ENCODE measurements at places on chromosomes 6 and 20. TPM values are rescaled to one million over a fixed set of nuclear protein-coding genes. Genes with fewer than 3 reads are reported as not detected.

The ACTL10 gene
- 2.4 TPM for total RNA-seq

The KCNQ2 gene
- total RNA-seq = 0.10 TPM

The SAMD5 gene
- total RNA-seq = not detected

The NKX2-4 gene
- total RNA-seq = not detected

The BEND3 gene
- 2.7 TPM for total RNA-seq

The CALHM6 gene
- 10.3 TPM for total RNA-seq

- no peak for DNase-seq
Measured at GRCh38 chr6:84847390-84848160, 83.2 kb upstream of the TBX18 start.

GRCh38 chr6:107064579-107065065 is 36.6 kb downstream of the MTRES1 start:
- peak; percentile 29 for DNase-seq

- no peak for DNase-seq
Measured at GRCh38 chr20:18138266-18138582, 561 bp downstream of the KAT14 start.

GRCh38 chr6:44062771-44063560 is 64.3 kb downstream of the MRPL14 start:
- DNase-seq = peak; percentile 47

GRCh38 chr6:130697271-130697994 is 129.8 kb upstream of the SMLR1 start:
- no peak for DNase-seq

DNA sequence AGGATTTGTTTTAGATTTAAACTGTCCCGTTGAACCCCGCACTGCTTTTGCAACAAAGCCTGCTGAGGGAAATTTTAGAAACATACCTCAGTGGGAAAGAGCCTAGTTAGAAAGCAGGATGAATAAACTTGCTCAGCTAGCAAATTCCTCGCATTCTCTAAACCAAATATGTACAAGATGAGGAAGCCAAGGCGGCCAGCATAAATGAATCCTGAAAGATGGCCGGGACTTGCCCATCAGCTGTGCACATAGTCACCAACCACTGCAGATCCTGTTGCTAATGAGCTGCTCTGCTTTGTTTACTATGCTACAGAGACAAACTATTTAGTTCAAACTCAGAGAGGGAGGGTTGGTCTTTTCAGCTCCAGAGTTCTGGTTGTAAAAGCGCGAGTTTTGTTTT is 49.0 kb downstream of the TMEM170B start:
- no peak for DNase-seq

DNA sequence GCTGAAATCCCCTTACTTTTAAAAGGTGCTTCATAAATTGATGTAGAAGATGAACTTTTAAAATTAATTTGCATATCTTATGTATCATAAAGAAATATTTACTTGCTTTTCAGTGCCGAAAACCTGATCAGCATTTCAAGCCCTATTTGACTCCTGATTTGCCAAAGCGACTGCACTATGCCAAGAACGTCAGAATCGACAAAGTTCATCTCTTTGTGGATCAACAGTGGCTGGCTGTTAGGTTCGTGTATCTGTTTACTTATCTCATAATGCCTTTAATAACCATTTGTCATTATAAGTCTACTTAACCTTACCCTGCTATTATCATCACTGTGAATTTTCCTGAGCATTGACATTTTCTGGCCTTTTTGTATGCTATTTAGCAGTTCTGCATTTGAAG is 7.8 kb downstream of the OR2A4 start:
- DNase-seq = no peak

- DNase-seq = peak; percentile 3
Measured at GRCh38 chr20:2746636-2747265, 53.7 kb downstream of the CPXM1 start.

DNA sequence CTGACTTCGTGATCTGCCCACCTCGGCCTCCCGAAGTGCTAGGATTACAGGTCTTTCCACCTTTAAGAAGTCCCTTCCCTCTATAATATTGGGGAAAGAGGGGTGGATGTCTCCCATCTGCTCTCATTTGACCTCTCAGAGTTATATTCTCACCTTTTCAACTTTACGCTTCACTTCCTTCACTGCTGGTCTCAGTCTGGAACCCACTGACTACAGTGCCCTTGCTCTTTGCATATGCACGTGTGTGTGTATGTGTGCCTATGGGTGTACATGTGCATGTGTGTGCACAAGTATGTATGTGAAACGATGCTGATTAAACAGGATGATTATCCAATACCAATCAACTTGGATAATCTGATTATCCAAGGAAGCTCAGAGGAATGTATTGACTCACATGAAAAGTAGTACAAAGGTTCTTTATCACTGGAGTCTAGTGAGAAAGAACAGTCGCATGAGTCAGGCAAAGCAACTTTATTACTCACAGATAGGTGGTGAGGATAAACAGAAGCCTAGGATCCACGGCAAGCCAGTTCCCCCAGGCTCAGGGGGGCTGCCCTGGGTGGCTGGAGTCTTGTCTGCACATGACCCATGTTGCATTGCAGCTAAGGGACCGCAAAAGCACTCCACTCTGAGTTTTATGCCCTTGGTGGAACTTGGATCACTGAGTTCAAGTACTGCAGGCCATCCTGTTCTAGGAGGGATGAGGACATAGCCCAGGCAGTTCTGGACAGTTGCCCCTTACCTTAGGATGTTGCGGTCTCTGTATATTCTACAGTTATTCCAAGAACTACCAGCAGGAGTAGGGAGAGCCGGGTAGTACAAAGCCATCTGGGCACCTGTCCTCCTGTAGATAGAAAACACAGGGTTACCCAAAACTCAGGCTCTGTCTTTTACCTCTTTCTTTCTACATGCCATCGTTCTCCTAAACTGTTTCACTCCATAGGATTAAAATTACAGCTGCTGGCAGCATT is 50.9 kb downstream of the SNRNP48 start:
- DNase-seq = no peak

GRCh38 chr6:320351-321157 is 28.3 kb downstream of the DUSP22 start:
- no peak for DNase-seq

GRCh38 chr20:17722493-17723300 is 22.9 kb downstream of the BANF2 start:
- DNase-seq = no peak

- DNase-seq = no peak
Measured at GRCh38 chr6:5303682-5304081, 42.4 kb downstream of the FARS2 start.

DNA sequence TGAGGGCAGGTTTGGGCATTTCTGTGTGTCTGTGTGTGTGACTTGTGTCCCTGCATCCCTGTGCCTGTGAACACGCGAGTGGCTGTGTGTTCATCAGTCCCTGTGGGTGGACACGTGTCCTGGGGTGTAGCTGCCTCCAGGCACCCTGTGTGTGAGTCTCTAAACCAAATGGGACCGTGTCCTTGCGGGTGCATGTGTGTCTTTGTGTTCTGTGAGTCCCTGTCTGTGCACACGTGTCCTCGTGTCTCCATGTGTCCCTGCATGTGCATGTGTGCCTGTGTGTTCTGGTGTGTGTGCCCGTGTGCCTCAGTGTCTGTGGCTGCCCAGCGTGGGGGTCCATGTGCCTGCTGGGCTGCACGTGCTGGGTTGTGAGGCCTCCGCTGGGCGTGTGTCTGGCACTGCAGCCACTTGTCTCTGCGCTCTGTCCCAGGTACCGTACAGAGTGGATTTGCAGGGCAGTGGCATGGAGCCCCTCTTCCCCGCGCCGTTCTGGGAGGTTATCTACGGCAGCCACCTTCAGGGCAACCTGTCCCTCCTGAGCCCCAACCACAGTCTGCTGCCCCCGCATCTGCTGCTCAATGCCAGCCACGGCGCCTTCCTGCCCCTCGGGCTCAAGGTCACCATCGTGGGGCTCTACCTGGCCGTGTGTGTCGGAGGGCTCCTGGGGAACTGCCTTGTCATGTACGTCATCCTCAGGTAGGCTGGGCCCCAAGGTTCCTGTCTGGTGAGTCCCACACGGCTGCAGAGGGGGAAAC is 8.2 kb upstream of the LKAAEAR1 start:
- DNase-seq = no peak

GRCh38 chr20:60691966-60692615 is 560.0 kb upstream of the CDH4 start:
- DNase-seq = no peak

DNA sequence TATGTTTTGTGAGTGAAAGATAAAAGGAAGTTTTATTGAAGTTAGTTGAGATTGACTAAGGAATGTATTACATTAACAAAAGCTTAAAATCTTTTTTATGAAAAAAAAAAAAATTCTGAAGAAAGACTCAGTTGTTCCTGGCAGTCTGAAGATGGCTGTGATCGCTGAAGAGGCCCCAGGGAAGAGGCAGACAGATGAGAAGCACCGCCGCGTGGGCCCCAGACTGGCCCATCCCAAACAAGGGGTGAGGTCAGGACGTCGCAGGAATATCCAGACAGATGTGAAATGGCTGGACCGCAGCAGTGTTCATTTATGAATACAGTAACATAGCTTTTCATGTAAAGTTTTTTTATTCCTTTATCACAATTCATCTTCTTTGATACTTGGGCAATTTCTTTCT is 194.2 kb downstream of the TBXT start:
- DNase-seq = no peak

DNA sequence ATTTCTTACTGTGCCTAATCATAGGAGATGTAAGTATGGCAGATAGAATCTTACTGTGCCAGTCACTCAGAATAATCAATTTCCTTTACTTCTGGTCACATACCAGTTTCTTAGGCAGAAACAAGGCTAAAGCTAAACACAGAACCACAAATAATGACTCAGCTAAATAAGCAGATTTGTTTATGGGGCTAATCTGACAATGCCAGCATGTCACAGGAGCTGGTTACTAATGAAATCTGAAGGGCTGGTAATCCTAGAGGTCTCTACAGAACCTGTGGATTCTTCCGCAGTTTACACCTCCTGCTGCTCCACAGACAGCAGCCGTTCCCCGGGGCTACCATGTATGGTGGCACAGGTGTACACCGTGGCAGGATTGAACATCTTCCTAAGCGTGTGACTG is 80.8 kb downstream of the LYRM4 start:
- DNase-seq = no peak

- no peak for DNase-seq
Measured at GRCh38 chr20:48957533-48957932, 36.0 kb downstream of the ARFGEF2 start.

GRCh38 chr20:1897541-1897940 is 2.3 kb downstream of the SIRPA start:
- no peak for DNase-seq

All from activated CD4-positive, alpha-beta T cell treated with anti-CD3 and anti-CD28 coated beads, Interleukin-2, amount 10 ng/mL, durations not matched to agents 7 days and 5 days (primary cell).